ENCODE measurements at places on chromosomes 4 and X. TPM values are rescaled to one million over a fixed set of nuclear protein-coding genes. Genes with fewer than 3 reads are reported as not detected.

Gene ZNF185
- 3.6 TPM for total RNA-seq

Gene NCAPG
- 10.7 TPM for total RNA-seq

Gene CFAP47
- not detected for total RNA-seq

DNA sequence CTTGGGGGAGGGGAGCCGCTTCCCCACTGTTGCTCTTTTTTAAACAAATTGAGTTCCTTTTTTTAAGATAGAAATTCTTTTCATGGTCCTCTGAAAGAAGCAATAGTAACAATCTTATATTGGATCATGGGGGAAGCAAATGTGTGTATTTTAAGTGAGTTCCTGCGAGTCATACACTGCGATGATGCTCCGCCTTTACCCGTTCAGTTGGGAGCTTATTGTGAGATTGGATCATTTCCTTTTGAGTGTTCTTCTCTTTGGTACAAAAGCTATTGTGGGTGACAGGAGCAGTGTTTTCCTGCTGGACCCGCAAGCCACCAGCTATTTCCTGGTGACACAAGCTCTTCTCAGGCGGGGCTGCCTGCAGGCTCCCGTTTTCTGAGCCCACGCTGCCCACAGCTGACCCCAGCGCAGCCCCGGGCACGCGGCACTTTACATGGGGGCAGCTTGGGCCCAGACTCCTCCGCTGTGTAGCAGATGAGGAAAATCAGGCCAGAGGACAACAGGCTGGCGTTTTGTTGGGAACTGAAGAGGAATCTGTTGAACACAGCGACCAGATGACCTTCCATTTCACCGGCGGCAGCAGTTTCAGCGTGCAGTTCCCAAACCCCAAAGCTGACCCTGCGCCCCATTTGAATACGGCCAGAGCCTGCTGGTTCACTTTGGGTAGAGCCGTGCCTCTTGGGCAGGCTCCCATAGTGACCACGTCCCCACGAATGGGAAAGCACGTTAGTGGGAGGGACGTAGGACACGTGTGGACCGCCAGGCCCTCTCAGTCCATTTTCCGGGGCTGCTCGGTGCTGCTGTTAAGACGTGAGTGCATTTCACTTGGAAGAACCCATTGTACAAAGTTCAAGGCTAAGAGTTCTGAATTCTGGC is 12.2 kb downstream of the TADA2B start:
- H3K27me3 ChIP-seq, result no peaks in the 10 kb centered on the region
- peaks cover 11% of the 10 kb centered on the region for H3K36me3 ChIP-seq
- no peak overlapping the region for H3K27ac ChIP-seq
- DNase-seq, result no peak
- H3K4me3 ChIP-seq, result no peak overlapping the region
- no peaks in the 10 kb centered on the region for H3K4me1 ChIP-seq

Gene MSANTD1
- 1.3 TPM for total RNA-seq

GRCh38 chr4:100268789-100269188 is 78.5 kb upstream of the DDIT4L start:
- H3K4me1 ChIP-seq, result no peaks in the 10 kb centered on the region
- H3K4me3 ChIP-seq, result no peak overlapping the region
- H3K36me3 ChIP-seq, result no peaks in the 10 kb centered on the region
- no peak overlapping the region for H3K27ac ChIP-seq
- H3K27me3 ChIP-seq, result no peaks in the 10 kb centered on the region

Gene ABCG2
- total RNA-seq, result 18.8 TPM
